ENCODE measurements at places on chromosomes 2 and 18.
A peak's percentile ranks its signal among the peaks of the same experiment; 100 is the strongest.

DNA sequence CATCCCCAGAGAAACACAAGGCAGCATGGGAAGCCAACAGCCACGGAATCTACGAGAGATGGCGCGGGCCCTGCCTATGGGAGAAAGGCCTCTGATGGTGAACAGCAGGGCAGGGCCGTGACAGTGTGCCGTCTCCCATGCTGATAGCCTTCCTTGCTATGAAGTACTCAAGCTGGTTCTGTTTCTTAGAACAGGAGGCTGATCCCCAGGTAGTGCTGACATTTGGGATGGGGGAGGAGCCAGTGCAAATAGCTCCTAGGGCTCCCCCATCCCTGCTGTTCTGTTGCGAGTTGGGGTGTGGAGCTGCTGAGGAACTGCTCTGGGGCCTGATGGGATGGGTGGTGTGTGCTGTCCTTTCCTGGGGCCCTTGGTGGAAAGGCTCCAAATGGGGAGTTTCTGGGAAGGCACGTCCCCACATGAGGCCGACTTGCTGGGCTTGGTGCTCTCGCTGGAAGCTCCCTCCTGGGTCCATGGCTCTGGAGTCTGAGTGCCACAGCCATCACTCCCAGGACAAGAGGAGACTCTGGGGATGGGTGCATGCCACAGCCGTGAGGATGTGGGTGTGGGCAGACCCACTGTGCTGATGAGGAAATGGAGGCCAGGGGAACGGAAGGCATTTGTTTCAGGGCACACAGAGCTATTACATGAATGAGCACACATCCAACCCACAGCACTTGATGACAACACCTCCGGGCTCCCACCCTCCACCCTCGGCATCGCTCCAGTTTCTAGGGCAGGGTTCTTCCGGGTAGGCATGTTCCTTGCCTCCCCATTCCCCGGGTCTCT lies 246.8 kb downstream of the HDAC4 start:
- DNase-seq = no peak

DNA sequence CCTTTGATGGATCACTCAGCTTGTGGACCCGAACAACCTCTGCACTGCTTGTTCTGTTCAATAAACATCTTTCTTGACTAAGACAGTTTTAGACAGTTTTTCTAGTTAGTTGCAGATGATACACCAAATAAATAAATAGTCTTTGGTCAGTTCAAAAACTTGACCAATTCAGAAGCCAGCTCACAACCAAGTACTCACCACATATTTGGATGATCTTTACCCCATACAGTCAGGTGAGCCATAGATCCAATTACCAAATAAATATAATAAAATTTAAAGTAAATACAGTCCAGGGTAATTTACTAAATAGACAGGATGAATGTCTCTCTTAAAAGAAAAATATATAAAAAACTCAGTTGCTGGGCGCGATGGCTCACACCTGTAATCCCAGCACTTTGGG lies 18.2 kb downstream of the SCN3A start:
- DNase-seq = no peak

DNA sequence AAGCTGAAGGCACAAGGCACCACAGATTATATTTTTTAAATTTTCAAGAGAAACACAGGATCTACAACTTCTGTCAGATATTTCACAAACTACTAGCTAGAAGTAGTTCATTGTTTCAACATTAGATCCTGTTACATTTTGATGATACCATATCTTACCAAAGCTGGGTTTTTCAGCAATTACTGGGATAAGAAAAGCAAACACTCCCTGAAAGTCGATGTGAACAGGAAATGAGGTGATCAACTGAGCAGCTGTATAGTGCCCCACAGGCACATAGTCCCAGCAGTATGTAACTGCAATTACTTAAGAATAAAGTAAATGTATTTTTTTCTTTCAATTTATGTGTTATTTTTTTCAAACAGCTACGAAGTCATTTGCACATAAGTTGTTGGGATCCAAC lies 103.5 kb downstream of the DNER start:
- peak; percentile 75 for DNase-seq

GRCh38 chr2:143850084-143850483 lies 669.8 kb downstream of the ZEB2 start:
- DNase-seq = no peak

GRCh38 chr2:170680172-170680941 lies 34.8 kb upstream of the SP5 start:
- no peak for DNase-seq

DNA sequence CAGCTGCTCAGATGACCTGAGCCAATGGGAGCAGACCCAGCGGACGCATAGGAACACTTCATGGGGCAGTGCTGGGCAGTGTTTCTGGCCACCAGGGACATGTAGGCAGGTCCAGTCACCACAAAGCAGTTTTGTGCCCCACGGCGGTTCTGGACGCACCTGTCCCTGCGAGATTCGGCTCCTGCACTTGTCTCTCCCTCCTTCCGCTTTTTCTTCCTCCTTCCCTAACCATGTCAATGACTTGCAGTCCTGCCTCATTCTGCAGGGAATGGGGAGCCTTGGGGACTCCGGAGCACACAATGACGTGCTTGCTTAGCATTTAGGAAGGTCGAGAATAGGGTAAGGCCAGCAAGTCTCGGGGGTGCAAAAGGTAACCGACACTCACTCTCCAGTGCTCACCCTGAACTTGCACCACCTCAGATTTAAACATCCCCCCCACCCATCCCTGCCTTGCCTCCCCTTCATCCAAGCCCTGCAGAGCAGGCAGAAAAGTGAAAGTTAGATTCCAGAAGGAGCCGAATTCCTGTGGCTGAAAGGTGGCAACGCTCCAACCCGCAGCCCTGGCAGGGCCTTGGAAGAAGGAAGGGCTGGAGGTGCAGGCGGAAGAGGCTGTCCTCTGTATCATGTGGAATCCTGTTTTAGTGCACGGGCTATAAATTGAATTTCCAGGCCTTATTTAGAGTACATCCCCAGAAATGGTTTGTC lies 40.5 kb upstream of the ATG16L1 start:
- peak; percentile 93 for DNase-seq

DNA sequence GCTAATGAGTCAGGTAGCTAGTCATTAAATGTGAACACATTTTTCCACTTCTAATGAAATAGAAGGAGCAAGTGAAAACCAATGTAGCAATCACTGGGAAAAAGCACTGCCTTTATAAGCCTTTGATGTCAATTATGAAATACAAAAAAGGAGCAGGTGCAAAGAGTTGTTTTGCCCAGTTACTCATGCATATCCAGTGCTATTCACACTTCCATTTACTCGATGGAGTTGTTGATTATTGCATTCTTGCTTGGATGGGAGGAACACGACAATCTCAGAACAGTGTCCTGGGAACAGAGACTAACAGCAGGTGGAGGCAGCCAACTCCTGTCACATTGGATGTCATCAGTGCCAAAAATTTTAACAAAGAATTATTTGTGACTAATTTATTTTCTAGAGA lies 372.5 kb downstream of the CBLN2 start:
- no peak for DNase-seq

DNA sequence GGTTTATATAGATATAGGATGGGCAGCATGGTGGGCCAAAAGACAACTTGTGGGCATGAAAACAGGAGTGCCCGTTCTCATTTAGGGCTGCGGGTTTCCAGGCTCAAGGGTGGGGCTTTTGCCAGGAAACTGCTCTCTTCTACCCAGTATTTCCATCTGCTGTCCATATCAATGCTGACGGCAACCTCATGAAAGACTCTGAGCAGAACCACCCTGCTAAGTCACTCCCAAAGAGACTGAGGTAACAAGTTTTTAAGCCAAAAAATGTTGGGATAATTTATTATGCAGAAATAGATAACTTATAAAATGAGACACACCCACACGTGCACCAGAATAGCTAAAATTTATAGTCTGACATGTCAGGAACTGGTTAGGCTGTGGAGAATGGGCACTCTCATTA lies 36.1 kb upstream of the MPPE1 start:
- DNase-seq = no peak
